ENCODE measurements at places on chromosomes 16 and 17.

GRCh38 chr17:58411408-58411894 lies 5.9 kb downstream of the RNF43 start:
- DNase-seq, result no peak

GRCh38 chr16:53370827-53371226 lies 63.4 kb upstream of the RBL2 start:
- no peak for DNase-seq

GRCh38 chr16:84647828-84648594 lies at the start of gene KLHL36:
Gene KLHL36, plus strand, starts transcription at chr16:84648511. Its CDS starts 2,357 bp downstream, at chr16:84650868.
- peak; percentile 65 for DNase-seq

GRCh38 chr16:82583422-82583821 lies 43.3 kb upstream of the CDH13 start:
- DNase-seq, result no peak

- DNase-seq, result no peak
Observed at GRCh38 chr17:45190503-45191255, 29.0 kb downstream of the HEXIM2 start.

GRCh38 chr16:89279666-89280481 lies 62.4 kb downstream of the ZNF778 start:
- DNase-seq, result no peak

GRCh38 chr17:31096106-31096436 lies 1.3 kb downstream of the NF1 start:
- no peak for DNase-seq

DNA sequence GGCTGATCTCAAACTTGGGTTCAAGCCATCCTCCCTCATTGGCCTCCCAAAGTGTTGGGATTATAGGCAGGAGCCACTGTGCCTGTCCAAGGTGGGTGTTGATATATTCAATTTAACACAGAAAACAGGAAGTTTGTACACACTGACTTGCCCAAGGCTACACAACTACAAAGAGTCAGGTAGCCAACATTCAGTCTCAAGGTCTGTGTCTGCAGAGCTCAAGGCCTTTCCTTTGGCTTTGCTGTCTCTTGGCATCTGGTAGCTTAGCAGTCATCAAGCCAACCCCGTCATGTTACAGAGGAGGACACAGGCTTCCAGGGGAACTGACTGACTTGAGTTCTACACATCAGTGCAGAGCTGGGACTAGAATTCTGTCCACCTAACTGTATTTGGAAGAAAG lies 11.9 kb upstream of the MEFV start:
- DNase-seq, result no peak

DNA sequence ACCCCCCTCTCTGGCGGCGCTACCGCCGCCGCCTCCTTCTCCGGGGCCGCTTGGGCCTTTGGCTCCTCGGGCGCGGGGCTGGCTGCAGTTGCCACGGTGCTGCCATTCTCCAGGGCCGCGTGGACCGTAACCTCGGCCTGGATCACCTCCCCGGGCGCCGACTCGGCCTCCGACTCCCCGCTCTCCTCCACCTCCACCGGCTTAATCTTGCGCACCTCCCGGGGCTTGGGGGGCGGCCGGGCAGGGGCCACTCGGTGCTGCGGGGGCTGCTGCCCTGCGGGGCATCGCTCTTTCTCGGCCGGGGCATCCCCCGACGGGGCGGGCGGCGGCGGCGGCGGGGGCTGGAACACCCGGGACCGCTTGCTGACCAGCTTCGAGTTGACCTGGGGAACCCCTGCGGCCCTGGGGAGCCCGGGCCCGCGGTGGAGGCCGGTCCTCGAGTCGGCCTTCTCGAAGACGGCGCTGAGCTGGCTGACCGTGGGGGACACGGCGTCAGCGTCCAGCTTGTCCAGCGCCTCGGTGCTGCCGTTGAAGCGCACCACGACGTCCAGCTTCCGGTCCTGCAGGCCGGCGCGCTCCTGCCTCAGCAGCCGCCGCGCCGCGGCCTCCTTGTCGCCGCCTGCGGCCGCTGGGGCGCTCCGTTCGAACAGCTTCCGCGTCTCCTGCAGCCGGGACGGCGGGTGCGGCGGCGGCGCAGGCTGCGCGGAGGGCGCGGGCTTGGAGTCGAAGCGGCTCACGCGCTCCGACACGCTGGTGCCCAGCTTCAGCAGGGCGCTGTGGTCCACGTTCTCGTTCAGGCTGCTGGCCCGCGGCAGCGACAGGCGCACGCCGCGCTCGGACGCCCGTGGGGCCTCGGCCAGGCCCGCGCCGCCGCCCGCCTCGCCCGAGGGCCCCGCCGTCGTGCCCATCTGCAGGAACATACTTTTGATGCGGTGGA lies 792 bp downstream of the PPP1R9B start:
- DNase-seq, result peak; percentile 64

DNA sequence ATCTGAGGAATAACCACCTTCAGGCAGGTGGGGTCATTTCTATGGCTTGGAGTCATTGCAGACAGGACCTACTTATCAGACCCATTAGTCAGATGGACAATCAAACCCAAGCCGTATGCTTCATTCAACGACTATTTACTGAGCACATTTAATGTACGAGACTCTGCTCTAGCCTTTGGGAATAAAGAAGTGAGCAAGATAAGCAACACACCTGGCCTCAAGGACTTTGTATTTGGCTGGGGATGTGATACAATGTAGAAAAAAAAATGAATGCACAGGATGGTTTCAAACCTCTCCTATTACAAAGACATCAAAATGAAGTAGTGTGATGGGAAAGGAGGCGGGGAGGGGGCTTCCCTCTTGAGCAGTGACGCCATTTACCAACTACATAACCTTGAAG lies 311.7 kb downstream of the PMP22 start:
- DNase-seq, result no peak

DNA sequence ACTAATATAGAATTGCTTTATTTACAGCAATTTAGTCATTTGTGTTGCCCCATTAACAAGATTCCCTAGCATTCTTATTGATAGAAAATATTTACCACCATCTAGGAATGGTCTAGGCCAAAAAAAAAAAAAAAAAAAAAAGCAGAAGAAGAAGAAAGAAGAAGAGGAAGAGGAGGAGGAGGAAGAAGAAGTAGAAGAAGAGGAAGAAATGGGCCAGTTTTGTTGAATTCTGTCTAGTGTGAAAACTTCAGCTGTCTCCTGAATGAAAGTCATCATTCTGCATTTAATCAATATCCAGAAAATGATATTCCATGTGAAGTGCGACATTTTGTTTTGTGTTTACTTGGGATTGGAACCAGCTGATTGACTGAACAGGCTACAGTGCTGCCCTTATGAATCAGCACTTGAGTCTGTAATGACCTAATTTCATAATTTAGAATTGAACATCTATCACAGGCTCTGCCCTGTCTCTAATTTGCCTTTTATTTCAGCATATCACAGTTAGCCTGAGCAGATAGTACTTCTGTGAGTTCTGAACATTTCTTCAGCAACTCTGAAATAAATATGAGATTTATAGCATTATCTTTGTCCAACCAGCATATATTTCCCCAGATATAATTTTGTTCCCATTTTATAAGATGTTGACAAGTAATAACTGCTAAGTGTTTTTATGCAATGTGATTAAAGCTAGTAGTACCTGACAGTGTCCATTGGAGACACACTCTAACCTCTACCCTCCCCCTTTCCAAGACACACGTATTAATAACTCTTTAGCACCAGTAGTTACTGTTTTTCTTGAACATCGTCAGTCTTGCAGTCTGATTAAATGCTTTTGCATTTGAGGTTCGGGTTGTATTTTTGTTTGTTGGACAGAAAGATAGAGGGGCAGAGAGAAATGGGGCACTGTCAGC lies 5.9 kb downstream of the ANKFN1 start:
- DNase-seq, result no peak

DNA sequence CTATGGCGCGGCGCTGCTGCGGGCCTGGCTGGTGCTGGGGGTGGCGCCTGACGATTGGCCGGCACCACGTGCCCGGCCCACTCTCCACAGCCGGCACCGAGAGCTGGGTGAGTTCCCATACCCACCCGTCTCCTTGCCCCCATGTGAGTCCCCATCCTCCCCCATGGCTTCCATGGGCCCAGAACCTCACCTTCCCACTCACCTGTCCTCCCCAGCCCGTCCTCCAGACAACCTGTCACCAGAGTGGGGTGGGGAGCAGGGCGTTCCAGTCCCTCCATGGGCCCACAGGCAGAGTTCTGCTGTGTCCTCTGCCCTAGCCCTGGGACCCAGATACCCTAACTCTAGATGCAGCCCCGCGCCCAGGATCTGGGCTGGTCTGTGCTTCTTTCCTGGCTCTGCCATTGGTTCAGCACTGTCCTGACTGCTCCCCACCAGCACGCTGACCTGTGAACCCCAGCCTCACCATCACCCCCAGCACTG lies 5.5 kb downstream of the ARMC5 start:
- DNase-seq, result no peak
